CD4-positive, alpha-beta T cell treated with Interleukin-12 subunit alpha and Interleukin-12 subunit beta, for 1 hour (primary cell): ENCODE measurements at places on chromosomes 16 and 17.

GRCh38 chr17:55776271-55776670 is 25.4 kb downstream of the PCTP start:
- DNase-seq = no peak

GRCh38 chr16:88303890-88304819 is 78.6 kb upstream of the ZNF469 start:
- no peak for DNase-seq

- DNase-seq = no peak
These were observed 5.0 kb downstream of the DPH1 start for GRCh38 chr17:2034806-2035540.

- no peak for DNase-seq
These were observed 83.8 kb downstream of the PMP22 start for GRCh38 chr17:15181333-15181732.

DNA sequence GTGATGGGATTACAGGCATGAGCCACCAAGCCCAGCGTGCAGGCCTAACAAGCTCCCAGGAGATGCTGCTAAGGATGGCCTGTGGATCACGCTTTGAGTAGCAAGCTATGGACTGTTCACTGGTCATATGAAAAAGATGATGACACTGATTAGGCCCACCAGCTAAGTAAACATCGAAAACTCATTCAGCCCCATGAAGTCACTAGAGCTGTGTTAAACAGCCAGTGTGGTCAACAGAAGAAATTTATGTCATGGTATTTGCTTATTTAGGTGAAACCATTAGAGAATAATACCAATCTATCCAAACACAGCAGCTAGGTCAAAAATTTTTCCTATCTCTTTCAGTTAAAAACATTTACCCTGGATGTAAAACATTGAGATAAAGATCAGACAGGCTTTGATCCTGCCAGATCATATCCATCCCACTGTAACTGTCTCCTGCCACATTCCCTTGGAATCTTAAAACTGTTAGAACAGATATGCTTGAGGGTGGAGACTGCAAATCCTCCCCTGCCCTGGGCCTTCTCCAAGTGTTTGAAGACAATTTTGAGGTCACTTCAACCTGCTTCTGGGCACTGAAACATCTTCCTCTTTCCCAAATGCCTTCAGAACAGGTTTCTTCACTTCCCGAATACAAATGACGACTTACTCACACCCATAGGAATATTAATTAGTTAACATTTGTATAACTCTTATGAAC is 30.9 kb downstream of the HOXB1 start:
- DNase-seq = no peak
